ENCODE measurements at places on chromosomes 4 and X. TPM values are rescaled to one million over a fixed set of nuclear protein-coding genes. Genes with fewer than 3 reads are reported as not detected.

The SPANXC gene
- total RNA-seq: not detected

The CSAG3 gene
- total RNA-seq: not detected

The GLRB gene
- 6.2 TPM for total RNA-seq

The TEX13C gene
- total RNA-seq: not detected

The SMIM10L2A gene
- total RNA-seq: 0.12 TPM

The ANK2 gene
- total RNA-seq: 226 TPM

The CTAG2 gene
- total RNA-seq: not detected

The CXXC4 gene
- not detected for total RNA-seq

The PDZD11 gene
- 51.5 TPM for total RNA-seq

The SYP gene
- total RNA-seq: 0.66 TPM

The DIPK2B gene
- total RNA-seq: 0.53 TPM

The SMR3A gene
- total RNA-seq: not detected

The ASB9 gene
- total RNA-seq: 1.6 TPM

The SLC2A9 gene
- 2.6 TPM for total RNA-seq

The DRD5 gene
- total RNA-seq: not detected

The SSX7 gene
- not detected for total RNA-seq

The FATE1 gene
- total RNA-seq: not detected

The ZNF185 gene
- 4.6 TPM for total RNA-seq

The C4orf36 gene
- total RNA-seq: 0.31 TPM

The BRS3 gene
- not detected for total RNA-seq

The TRO gene
- total RNA-seq: 5.8 TPM

The CYP4V2 gene
- 24.4 TPM for total RNA-seq

The P2RY4 gene
- total RNA-seq: not detected
